ENCODE measurements at places on chromosomes 13 and 19.

DNA sequence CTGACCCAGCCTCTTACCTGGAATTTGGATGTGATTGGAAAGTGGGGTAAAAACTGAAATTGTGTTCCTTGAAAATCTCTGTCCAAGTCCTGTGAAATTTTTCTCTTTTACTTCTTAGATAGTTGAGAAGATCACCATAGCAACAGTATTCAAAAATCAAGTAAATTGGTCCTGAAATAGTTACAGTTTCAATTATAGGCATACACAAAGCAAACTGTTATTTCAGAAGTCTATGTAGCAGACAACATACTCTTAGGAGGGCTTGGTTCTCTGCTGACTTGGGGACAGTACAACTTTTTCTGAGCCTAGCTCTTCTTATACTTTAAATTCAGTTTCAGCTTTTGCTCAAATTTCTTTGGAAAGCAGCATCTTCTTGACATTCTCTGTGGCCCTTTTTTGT, 38.6 kb upstream of the URAD start:
- no peak for DNase-seq

- peak; percentile 30 for DNase-seq
These were observed 130.5 kb upstream of the RNF113B start for GRCh38 chr13:98307463-98308085.

- no peak for DNase-seq
These were observed 12.4 kb downstream of the EPS8L1 start for GRCh38 chr19:55088021-55088451.

DNA sequence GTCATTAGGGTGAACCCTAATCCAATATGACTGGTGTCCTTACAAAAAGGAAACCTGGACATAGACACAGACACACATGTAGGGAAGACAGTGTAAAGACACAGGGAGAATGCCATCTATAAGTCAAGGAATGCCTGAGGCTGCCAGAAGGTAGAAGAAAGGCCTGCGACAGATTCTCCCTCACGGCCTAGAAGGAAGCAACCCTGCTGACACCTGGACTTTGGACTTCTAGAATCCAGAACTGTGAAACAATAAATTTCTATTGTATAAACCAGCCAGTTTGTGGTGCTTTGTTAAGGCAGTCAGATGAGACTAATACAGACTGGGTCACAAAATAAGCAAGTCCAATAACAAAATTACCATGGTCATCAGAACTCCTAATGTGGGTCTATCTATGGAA, 120.4 kb downstream of the ENOX1 start:
- no peak for DNase-seq

DNA sequence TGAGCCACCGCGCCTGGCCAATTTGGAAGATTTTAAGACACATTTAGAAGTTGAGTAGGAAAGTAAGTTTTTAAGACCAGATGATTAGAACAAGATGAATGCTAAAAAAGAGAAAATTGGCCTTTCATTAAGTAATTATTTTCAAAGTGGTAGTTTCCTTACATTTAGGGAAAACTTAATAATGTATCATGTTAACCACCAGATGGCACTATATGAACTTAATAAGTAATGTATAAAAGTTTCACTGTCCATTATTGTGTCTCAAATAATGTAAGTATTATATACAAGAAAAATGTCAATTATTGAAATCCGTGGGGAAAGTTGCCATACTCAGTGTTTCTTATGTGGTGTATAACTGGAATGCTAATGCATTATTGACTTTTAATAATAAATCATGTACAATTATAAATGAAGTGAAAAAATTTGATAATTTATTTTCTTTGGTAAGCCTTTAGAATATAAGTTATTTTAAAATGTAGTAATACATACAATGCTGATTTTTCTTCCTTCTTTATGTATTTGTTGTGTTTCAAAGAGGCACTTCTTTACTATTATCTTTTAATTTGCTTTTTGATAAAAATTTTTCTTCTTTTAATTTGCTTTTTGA, 29.2 kb downstream of the COG6 start:
- no peak for DNase-seq

DNA sequence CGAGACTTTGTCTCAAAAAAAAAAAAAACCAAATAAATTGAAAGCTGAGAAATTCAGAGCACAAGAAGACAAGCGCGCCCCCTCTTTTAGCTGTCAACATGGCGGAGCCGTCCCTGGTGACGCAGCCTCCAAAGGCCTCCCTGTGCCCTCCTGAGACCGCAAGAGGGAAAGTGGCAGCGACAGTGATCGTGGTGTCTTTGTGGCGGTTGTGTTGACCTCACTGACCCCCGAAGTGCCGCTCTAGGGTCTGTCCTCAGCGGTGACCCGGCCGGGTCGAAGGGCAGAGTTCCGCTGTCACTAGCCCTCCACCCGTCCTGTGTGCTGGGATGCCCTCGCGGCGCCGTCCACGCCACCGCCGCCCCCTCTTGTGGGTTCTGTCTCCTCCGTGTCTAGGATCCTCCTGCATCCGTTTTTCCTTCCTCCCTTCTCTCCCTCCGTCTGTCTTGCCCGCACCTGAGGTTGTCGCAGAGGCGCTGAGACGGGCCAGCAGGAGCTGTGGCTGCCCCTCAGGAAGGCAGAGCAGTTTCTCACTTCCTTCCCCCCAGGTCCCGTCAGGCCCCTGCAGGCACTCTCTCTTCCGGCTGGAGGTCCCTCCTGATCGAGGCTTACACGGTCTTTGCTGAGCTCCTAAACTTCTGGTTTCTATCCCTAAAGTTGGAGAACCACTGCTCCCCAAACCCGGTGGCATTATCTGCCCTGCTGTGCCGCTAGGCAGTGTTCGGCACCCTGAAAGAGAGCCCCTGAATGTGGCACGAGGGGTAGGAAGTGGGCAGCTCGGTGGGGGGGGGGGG, 7.2 kb downstream of the UHRF1 start:
- DNase-seq, result no peak
